Astrocyte of the hippocampus (primary cell): ENCODE measurements at places on chromosomes 1 and 21.
A peak's percentile ranks its signal among the peaks of the same experiment; 100 is the strongest.

GRCh38 chr1:74375376-74375775, 137.0 kb downstream of the LRRC53 start:
- DNase-seq, result no peak

DNA sequence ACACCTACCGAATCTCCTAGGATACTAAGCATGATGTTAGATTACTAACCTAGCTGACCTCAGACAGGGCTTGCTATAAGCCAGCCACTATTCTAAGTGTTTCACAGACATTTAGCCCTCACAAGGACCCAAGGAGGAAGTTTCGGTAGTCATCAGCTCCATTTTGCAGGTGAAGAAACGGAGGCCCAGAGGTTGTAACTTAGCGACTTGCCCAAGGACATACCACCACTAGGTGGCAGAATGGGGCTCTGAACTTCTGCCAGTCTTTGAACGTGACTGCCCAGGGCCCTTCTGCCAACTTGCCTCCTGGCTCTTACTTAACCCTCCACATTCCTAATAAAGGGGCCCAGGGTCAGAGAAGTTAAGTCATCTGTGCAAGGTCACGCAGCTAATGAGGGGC, 283.5 kb downstream of the C1orf94 start:
- peak; percentile 11 for DNase-seq

DNA sequence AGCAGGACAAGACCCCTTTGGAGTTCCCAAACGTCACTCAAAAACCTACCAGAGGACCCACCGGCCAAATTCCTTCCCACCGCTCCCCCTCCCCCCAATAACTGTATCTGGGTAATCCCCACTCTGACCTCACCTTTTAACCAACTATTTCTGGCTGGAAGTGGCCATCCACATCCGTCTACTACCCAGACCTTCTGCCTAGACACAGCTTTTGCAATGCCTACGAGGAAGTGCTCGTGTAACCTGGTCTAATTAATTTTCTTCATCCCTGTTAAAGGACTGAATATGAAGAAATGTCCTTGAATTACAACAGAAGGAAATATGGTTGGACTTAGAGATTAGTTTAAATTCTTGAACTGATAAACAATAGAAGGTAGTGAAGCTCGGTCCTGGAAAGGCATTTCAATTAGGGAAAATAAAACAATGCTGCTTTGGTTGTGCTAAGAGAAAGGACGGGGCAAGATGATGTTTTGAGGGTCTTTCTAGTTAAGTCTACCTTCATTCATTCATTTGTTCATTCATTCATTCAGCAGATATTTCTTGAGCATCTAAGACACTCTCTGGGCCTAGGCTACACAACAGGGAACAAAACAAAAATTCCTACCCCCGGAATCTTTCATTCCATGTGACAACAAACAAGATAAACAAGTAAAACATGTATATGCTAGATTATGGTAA, 18.8 kb downstream of the AVPR1B start:
- no peak for DNase-seq

DNA sequence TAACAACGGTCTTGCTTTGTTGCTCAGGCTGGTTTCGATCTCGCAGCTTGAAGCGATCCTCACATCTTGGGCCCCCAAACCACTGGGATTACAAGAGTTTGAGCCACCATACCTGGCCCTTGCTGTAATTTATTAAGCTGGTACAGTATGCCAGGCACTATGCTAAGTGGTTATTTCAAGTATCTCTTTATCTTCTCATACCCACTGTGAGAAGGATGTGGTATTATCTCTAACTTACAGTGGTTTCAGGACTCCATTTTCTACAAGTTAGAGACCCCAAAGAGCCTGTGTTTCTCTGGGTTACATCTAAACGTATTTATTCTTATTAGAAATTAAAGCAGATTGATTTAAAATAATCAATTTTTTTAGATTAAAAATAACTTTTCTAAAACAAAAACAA, 8.1 kb upstream of the ST3GAL3 start:
- DNase-seq, result no peak

- peak; percentile 32 for DNase-seq
These were observed 35.1 kb upstream of the SEC16B start for GRCh38 chr1:178004926-178005391.

- no peak for DNase-seq
These were observed 36.7 kb downstream of the ACBD3 start for GRCh38 chr1:226149806-226150205.

GRCh38 chr1:33169290-33170055, 12.4 kb downstream of the TRIM62 start:
- DNase-seq, result peak; percentile 32

DNA sequence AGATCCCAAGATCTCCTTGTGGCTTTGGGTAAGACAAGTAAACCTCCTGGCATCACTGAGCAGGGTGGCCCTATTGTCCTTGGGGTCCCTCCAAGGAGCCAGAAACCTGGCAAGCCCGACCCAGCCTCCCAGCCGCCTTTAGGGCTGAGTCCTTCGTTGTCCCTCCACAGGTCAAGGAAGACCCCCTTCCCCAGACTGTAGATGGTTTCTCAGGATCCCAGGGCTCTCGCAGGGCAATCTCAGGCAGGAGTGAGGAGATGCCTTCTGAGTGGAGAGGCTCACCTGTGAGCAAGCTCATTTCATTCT, 71.6 kb upstream of the CSF3R start:
- DNase-seq, result no peak

- DNase-seq, result no peak
These were observed 58.8 kb upstream of the PTGFR start for GRCh38 chr1:78432016-78432415.

DNA sequence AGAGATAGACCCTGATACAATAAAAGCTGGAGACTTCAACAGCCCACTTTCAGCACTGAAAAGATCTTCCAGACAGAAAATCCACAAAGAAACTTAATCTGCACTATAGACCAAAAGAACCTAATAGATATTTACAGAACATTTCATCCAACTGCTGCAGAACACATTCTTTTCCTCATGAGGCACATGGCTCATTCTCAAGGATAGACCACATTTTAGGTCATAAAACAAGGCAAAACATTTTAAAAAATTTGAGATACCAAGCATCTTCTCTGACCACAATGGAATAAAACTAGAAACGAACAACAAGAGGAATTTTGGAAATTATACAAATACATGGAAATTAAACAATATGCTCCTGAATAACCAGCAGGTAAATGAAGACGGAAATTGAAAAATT, 15.0 kb upstream of the IL20 start:
- no peak for DNase-seq

DNA sequence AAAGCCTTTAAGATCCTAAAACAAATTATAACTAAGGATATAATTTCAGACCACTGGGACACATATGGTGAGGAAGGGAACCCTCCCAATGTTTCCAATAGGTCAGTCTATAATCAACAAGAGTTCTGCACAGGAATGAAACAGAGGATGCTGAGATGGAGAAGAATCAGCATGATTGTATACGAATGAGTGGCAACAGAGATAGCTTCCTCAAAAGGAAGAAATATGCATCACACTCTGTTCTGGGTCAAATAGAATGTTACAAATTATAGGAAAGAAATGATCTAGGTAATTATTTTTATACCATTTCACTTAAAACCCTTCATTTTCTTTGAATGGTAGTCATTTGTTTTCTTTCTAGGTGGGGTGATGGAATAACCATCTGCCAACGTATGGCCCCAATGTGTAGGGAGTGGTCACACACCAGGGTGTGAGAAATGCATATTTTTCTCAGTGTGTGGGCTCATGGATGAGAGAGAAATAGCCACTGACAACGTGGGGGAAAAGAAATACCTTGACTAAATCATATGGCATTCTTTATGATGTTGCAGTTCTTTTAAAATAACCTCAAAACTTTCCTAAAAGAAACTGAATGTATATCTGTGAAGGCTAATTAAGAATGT, 104.6 kb upstream of the IVNS1ABP start:
- no peak for DNase-seq

GRCh38 chr1:205993068-205993467, 10.1 kb downstream of the RAB7B start:
- no peak for DNase-seq

DNA sequence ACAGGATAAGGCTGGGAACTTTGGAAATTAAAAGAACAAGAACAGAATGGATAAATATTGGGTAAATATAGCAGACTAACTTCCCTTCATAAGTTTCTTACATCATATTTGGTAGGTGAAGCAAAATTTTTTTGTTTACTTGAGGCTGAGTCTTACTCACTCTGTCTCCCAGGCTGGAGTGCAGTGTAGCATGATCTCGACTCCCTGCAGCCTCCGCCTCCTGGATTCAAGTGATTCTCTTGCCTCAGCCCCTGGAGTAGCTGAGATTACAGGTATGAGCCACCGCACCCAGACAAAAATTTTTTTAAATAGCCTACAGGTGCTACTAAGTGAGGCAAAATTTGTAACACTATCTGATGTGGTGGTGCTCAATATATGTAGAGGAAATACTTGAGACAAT, 50.7 kb downstream of the TM2D1 start:
- DNase-seq, result no peak

GRCh38 chr1:8396083-8396785, 78.3 kb downstream of the SLC45A1 start:
- DNase-seq, result peak; percentile 61

DNA sequence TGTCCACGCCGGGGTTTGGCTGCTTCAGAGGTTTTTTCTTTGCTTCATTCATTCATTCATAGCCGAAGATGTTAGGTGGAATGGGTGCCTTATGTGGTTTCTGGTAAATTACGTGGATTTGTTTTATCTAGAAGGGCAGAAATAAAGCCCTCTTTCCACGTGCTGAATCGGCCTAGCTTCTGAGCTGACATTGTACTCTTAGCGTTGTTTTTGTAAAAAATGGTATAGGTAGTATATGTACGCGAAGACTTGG, 1.5 kb downstream of the GALNT2 start:
- no peak for DNase-seq

DNA sequence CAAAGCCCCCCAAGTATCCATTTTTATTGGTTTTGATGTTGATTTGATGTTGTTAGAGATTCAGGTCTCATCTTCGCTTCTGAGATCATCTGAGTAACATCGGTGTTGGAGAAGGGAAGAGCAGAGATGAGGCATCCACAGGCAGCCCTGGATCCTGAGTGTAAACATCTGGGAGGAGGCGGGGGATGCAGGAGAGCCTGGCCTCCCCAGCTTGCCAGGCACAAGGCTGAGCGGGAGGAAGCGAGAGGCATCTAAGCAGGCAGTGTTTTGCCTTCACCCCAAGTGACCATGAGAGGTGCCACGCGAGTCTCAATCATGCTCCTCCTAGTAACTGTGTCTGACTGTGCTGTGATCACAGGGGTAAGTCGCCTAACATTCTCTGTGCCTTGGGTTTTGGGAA, at the start of gene PROK1:
Gene PROK1 (plus strand): TSS at position 221 of the 400 bp plus-strand sequence. CDS start 68 bp downstream, at position 289.
- no peak for DNase-seq
